Retina (tissue), 1 donor: ENCODE measurements at places on chromosomes 1 and 21.

GRCh38 chr1:167904652-167905130, 9.2 kb downstream of the ADCY10 start:
- no peak for DNase-seq

DNA sequence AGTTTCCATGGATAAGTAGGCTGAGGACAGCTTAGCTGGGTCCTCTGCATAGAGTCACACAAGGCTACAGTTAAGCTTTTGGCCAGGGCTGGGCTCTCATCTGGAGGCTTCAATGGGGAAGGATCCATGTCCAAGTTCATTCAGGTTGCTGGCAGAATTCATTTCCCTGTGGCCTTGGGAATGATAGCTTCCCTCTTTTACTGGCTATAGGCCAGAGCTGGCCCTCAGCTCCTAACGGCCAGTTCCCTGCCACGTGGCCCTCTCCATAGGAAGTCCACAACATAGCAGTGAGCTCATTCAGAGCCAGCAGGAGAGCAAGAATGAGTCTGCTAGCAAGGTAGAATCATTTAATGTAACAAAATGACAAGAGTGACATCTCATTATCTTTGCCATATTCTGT, 15.1 kb upstream of the PODN start:
- DNase-seq: no peak

DNA sequence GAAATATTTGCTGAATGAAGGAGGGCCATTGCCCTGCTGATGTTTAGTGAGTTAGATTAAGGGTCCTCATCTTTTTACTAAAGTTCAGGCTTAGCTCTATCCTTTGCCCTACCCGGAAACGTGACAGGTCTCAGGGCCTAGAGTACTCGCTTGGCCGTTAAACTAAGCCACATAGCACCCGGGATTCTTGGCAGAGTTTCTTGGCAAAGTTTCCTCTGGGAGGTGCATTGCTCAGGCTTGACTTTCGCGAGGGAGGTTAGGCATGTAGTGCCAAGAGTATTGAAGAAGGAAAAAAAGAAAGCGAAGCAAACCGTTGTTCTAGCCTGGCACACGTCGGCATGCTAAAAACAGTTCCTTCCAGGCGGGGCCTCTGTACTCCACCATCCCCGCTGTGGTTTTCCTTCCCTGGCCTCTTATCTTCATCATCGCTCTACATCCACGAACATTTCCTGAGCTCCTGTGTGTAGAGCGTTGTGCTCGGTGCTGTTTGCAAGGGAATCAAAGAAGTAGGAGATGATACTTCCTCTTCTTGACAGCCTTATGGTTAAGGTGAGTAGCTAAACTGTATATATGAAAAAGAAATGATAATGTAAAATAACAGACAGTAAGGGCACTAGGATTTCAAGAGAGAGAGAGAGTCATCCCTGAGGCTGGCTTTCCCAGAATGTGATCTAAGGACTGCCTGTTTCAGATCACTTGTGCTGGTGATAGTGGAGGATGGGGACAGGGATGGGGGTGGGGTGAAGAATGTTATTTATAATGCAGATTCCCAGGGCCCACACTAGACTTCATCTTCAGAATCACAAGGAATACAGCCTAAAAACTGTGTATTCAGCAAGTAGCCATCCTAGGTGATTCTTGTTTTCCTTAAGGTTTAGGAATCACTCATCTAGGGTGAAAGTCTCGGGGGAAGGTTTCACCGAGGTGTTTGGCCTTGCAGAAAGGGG, 18.8 kb downstream of the RNF220 start:
- no peak for DNase-seq

DNA sequence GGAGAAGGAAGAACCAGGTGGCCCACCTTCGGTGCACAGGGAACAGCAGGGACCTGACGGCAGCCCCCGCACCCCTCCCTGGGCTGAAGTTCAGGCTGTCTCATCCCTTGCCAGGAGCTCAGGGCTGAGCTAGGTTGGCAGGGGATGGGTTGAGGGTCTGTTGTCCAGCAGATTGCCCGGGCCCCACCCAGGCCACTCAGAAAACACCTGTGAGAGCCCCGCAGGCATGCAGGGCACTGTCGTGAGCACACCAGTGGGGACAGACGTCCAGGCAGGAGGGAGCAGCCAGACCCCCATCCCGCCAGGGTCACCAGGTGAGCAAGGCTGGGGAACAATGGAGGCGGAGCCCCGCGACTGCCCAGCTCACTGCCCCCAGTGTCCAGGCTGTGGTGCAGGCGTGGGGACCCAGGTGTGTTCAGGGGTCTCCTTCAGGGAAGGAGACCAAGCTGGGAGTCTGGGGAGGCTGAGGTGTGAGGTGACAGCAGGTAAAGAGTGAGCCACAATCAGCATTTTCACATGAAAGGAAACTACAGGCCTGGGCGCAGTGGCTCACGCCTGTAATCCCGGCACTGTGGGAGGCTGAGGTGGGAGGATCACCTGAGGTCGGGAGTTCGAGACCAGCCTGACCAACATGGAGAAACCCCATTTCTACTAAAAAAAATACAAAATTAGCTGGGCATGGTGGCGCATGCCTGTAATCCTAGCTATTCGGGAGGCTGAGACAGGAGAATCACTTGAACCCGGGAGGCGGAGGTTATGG, 9.4 kb upstream of the SAMD11 start:
- no peak for DNase-seq

- no peak for DNase-seq
These were observed 2.9 kb downstream of the JUN start for GRCh38 chr1:58780836-58781452.

DNA sequence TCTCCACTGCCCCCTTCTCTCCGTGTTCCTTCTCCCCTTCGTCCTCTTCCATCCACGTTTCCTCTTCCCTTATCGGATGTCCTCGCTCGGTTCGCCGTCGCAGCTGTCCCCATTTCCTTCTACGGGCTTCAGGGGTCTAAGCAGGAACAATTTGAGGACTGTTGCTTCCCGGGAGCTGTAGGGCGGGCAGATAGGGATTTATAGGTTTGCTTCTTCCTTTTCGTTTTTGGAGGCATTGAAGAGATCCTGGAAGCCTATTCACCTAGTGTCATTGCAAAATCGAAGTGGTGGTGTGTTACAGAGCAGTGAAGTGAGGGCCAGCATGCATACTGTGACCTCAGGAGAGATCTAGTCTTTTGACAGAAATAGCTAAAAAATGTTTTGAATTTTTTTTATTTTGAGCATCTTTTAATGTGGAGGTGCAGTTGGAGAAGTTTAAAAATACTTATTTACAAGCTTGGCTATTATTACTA, 897 bp downstream of the ZYG11B start:
- no peak for DNase-seq

DNA sequence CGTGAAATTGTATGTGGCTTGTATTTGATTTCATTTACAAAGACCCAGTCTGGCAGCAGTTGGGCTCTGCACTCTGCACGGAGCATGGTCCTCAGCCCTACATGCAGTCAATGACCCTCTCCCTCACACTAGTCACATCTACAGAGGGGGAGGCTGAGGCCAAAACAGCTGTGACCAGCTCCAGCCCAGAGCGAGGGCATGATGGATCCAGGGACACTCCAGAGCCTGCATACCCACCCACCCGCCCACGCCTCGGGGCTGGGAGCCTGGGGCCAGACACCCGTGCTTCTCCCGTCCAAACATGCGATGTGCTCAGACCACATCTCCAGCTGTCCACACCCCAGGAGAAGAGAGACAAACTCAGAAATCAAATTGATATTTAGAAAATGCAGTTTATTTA, 14.0 kb upstream of the PRDM16 start:
- no peak for DNase-seq

DNA sequence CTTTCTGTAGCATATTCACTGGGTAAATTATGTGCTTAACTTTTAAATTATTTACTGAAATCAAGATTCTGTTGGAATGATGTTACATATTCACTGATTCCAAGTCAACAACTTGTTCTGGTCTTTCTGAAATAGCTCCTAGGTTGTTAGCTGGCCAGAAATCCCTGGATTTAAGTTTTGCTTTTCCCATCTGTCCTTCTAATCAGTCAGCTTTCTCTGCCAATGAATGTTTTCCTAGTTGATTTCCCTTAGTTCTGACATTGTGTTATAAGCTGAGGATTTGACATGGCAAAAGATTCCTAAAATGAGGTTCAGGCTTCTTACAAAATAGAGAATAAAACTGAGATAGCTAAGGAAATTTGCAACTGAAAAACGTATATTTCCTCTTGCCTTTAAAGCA, 1479.6 kb downstream of the MRPL39 start:
- no peak for DNase-seq

- no peak for DNase-seq
These were observed 6.4 kb upstream of the C1orf21 start for GRCh38 chr1:184380468-184380867.

DNA sequence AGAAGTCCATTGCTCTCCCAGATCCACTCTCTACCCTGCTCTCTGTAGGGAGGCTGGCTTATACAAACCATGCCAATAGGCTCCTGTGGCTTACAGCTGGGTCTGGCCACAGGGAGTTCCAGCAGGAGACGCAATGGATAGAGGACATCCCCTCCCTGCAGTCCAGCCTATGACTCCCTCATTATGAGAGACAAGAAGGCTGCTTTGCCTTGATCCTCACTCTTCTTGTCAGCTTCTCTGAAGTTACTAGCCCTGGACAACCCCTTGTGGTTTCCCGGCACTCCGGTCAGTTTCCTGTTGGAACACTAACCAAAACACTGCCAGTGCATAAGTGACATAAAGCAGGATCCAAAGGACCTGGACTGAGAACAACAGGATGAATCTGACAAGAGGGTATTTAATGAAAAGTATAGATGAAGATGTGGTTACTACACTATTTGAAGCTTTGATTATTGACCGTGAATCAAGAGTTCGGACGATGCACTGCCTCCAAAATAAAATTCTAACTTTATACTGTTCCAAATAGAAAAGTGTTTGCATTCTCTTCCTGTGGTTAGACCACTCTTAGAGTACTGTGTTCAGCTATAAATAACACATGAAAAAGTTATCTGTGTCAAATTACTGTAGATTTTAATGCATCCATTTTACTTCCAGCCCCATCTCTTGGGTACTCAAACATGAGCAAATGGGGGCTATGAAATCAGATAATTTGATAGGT, 32.7 kb upstream of the ZNF326 start:
- DNase-seq: no peak

DNA sequence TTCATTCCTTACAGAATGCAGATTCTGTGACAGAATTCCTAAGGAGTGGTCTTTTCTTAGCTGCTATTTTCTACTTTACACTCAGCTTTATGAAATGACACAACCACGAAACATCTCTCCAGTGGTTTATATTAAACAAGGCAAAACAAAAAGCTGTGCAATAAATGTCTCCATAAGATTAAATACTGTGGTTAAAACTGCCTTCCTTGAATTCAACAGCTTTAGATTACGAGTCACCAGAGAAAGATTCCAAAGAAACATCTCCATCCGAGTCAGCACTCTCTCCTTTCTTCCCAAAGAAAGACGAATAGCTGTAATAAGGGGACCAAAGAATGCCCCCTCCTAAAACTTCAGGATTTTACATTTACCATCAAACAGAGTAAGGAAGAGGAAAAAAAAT, 4.6 kb upstream of the C1orf87 start:
- no peak for DNase-seq

- no peak for DNase-seq
These were observed 837.9 kb upstream of the CXADR start for GRCh38 chr21:16674949-16675348.
